ENCODE measurements at places on chromosomes 1 and 21. TPM values are rescaled to one million over a fixed set of nuclear protein-coding genes. Genes with fewer than 3 reads are reported as not detected.

Gene AQP10
- total RNA-seq, result 0.49 TPM

Gene KCNE2
- total RNA-seq, result not detected

Gene CRP
- total RNA-seq, result 0.69 TPM

Gene TDRD5
- not detected for total RNA-seq

Gene OR2L8
- total RNA-seq, result not detected

Gene ASB17
- not detected for total RNA-seq

- no peak overlapping the region for H3K4me3 ChIP-seq
- H3K4me1 ChIP-seq, result no peaks in the 10 kb centered on the region
- no peaks in the 10 kb centered on the region for H3K36me3 ChIP-seq
- no peaks in the 10 kb centered on the region for H3K27me3 ChIP-seq
Observed at GRCh38 chr1:207261971-207262370, 59.5 kb upstream of the CD55 start.

GRCh38 chr1:105419030-105419429 lies 1637.4 kb upstream of the PRMT6 start:
- DNase-seq, result no peak
- H3K27ac ChIP-seq, result no peak overlapping the region
- H3K27me3 ChIP-seq, result no peaks in the 10 kb centered on the region
- no peak overlapping the region for H3K4me3 ChIP-seq
- H3K36me3 ChIP-seq, result no peaks in the 10 kb centered on the region

Data from upper lobe of left lung (tissue), 6 donors.